Globus pallidus (tissue), 1 donor: ENCODE measurements at places on chromosomes 12 and 14.
A peak's percentile ranks its signal among the peaks of the same experiment; 100 is the strongest.

DNA sequence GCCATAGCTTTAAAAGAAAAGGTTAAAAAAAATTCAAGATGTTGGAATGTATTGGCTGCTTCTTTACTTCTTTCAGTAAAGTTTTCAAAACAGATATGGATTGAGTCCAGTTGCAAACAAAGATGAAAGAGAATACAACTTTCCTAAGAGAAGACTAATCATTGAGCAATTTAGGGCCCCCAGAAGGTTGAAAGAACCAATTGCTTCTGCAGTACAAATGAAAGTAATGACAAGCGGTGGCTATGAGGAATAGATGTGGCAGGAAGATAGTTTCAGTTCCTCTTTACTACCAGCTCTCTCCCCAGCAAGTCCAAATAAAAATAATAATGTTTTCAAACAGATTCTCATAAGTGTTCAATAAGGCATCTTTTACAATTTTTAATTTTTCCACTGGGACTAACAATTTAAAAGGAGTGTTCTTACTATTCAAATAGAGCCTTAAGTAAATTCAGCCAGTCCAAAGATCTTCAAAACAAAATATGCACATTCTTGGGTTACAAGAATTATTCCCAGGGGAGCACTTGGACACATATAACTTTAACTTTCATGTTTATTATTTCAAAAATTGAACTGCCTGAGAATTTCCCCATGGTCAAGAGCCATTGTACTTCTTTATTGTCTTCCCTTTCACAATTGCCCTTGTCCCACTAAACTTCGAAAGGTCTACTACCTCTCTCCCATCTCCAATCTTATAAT, 62.3 kb upstream of the PPP1R12A start:
- no peak for DNase-seq

DNA sequence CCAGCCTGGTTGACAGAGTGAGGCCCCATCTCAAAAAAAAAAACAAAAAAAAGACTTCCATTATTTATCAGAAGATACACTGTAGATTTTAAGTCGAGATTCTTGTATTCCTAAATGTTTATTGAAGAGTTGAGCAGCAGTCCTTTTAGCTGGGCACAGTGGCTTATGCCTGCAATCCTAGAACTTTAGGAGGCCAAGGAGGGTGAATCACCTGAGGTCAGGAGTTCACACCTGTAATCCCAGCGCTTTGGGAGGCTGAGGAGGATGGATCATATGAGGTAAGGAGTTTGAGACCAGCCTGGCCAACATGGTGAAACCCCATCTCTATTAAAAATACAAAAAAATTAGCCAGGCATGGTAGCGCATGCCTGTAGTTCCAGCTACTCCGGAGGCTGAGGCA, 57.6 kb downstream of the HEATR5A start:
- DNase-seq = no peak

DNA sequence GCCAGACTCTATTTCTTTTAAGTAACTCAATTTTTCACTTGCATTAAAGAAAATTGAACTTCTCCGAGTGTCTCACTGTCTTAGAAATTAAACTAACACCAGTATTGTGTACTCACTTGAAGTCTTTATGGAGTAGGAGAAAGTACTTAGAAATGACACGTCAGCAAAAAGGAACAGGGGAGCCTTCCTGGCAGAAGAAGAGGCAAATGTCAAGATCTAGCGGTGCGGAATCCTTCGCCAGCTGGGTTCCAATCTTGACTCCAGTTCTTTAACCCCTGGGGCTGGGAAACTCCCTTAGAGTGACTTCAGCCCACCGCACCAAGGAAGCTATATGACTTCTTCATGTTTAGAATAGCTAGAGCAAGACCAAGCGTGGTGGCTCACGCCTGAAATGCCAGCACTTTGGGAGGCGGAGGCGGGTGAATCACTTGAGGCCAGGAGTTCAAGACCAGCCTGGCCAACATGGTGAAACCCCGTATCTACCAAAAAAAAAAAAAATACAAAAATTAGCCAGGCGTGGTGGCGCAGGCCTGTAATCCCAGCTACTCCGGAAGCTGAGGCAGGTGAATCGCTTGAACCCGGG, 34.4 kb downstream of the WBP11 start:
- DNase-seq = no peak

GRCh38 chr12:93733358-93733757, 56.2 kb downstream of the CRADD start:
- peak; percentile 18 for DNase-seq

DNA sequence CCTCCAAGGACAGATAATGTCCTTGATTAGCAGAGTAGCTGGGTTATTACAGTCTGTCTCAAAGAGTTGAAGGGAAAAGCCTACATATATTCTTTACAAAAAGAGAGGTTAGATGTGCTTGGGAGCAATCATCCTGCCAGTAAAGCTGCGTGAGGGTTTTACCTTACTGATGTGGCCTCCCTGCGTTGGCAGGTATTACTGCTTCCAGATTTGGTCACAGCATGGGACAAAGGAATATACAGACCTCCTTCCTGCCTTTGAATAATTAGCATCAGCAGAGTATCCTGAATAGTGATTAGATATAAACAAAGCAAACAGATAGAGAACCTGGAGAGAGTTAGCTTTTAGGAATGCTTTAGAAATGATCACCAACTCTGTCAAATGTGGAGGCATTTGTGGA, 69.6 kb downstream of the TMTC2 start:
- DNase-seq = no peak

GRCh38 chr12:92898755-92899154, 30.3 kb downstream of the EEA1 start:
- no peak for DNase-seq

DNA sequence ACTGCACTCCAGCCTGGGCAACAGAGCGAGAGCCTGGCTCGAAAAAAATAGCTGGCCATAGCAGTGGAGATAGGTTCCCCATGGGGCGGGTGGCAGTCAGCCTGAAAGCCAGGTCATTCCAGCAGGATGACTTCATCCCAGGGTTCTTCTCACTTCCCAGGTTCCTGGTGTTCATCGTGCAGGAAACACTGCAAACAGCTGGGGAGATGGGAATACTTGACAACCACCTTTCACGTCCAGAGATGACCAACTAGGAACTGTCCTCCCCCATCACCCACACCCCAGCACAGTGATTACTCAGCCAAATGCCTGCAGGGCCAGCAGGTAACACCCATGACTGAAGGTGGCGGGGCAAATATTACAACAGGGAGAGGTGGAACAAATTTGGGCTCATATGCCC, 1.7 kb downstream of the VSIG10 start:
- no peak for DNase-seq
